ENCODE measurements at places on chromosomes 2 and 18.

GRCh38 chr2:233012301-233012971, 620 bp downstream of the NGEF start:
- no peak for DNase-seq

GRCh38 chr2:66517772-66518171, 82.8 kb downstream of the MEIS1 start:
- DNase-seq = no peak

DNA sequence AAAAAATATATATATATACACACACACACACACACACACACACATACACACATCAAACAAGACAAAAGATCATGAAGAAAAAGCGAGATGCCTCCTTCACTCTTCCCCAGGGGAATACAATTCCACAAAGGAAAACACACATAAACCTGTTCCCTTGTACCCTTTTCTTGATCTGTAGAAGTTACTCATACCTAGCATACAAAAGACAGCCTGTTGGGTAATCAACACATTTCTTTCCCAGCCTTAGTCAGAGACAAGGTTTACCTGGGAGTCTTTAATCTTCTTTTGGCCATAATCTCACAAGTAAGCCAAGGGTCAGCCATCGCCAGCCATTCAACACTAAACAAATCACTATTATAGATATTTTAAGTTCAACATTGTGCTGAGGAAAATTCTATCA, 407.0 kb downstream of the SUCLG1 start:
- DNase-seq = no peak

DNA sequence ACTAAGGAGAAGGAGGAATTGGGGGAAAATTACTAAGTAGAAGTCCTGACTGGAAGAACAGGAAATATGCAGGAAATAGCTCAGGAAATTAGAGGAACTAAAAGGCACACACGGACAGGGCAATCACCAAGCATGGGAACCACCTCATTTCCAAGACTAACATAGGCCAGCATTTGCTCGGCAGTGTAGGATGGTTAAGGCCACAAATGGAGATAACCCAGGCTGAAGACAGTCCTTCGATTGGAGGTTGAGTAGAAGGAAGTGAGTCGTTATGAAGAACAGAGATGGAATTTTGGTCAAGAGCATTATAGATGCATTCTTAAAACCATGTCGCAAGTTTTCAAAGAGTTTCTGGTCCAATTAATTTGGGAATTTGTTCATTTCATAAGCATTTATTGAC, 401.4 kb downstream of the ALK start:
- no peak for DNase-seq

GRCh38 chr18:59823596-59824195, 76.1 kb upstream of the PMAIP1 start:
- DNase-seq = peak; percentile 50

DNA sequence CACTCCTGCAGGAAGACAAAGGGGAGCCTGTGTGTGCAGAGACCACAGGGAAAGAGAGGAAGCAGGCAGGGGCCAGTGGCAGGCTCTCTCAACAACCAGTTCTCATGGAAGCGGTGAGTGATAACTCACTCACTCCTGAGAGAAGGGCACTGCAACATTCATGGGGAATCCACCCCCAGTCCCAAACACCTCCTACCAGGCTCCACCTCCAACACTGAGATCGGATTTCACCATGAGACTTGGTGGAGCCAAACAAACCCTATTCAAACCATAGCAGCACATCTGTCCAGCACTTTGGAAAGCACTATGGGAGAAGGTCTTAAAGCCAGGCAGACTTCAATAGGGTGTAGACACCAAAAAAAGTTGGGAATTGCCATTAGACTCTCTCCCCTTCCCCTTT, 345.7 kb upstream of the SPRED2 start:
- no peak for DNase-seq

DNA sequence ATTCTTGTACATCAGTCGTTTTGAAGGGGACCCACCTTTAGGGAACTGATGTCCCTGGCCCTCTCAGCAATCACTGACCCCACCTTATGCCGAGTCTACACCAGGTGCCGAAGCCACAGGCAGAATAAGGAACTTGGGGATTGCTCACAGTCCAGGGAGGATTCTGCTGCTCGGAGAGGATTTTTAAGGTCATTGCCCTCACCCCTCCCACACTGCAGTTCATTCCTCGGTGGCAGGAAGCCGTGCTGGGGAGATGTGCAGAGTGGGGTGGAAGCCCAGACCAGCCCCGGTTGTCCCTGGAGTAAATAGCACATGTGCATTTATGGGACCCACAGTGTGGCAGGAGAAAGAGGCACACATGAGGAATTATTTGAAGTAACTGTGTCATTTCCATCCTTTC, 50.4 kb downstream of the PLB1 start:
- no peak for DNase-seq

GRCh38 chr18:61815885-61816470, 76.8 kb downstream of the RNF152 start:
- DNase-seq = no peak

DNA sequence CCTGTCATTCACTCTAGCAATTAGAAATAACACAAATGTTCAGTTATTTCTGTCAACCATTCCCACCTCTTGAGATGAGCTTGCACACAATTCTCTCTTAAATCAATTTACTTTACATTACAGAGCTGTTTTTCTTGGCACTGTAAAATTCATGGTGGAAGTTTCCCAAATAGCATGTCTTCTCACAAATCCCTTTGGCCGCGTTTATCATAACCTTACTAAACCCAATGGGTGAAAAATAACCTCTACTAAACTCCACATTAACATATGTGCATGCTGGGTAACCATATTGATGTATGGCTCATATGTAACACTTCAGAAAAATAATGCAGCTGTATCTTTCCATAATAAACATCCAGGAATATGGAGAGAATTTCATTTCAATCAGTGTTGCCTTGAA, 75.5 kb upstream of the SULT1C3 start:
- DNase-seq = no peak

DNA sequence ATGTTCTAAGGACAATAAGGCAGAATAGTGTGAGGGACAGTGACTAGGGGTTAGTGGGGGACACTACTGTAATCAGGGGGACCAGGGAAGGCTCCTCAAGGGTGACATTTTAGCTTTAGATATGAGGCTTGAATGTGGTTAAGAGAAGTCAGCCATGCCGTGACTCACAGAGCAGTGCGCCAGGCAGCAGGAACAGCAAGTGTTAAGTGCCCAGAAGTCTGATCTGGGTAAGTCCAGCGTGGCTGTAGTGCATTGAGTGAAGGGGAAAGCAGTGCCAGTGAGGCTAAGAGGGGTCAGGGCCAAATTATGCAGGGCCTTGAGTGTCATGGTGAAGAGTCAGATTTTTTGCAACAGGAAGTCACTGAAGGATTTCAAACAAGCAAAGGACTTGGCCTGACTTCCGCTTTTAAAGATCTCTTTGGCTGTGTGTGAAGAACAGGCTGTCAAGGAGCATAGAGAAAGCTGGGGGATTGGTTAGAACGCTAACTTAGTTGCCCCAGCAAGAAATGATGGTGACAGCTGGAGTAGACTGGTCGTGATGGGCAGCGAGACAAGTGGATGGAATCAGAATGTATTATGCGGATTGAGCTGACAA, 151.5 kb downstream of the MSH2 start:
- DNase-seq = no peak

- peak; percentile 33 for DNase-seq
These were observed 65.7 kb downstream of the SPRED2 start for GRCh38 chr2:65366595-65367125.

DNA sequence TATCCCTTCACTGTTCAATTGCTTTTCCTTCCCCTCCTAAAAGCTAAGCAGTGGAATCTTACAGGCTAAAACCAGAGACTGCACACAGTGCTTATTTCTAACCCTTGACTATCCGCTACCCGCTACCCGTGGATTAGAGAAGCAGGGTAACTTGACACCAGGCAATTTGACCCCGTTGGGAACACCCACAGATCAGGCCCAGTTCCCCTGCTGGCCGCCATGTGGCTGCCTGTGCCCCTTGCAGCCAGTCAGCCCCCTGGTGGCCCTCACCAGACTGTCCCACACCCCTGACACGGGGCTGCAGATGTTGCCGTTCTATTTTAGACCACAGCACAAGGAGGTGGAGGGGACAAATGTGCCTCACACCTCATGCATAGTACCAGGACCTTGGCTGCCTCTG, 74.8 kb downstream of the TXNL1 start:
- DNase-seq = no peak

DNA sequence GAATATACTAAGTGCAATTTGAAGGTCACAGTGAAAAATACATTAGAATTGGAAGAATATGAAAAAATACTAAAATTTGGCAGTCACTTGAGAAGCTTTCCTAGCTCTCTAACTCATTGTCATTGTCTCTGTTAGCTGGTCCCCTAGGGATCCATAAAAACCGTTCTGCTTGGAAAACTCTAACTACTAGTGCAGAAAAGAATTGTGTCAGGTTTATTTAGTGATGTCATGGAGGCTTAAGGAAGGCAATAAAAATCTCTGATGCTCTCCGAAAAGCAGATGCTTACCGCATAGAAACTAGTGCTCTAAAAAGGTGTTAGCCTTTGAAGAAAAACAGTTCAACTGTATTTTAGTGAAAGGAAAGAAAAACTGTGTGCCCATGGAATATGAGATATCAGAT, 150.1 kb upstream of the DLGAP1 start:
- no peak for DNase-seq

DNA sequence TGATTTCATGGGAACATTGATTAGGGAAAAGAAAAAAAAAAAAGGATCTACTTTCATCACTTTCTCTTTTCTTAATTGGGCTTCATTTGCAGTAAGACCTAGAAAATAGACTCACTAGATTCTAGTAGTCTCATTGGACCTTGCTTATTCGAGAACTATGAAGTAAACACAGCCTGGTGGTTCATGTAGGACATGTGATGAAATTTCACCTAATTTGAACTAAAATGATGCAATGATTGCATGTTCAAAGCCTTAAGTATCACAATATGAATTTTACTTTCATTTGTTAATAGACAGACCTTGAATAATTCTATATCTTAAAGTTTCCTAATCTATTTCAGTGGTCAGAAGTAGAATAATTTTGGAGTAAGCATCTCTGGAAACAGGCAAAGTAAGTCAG, 688.9 kb upstream of the NRXN1 start:
- no peak for DNase-seq

DNA sequence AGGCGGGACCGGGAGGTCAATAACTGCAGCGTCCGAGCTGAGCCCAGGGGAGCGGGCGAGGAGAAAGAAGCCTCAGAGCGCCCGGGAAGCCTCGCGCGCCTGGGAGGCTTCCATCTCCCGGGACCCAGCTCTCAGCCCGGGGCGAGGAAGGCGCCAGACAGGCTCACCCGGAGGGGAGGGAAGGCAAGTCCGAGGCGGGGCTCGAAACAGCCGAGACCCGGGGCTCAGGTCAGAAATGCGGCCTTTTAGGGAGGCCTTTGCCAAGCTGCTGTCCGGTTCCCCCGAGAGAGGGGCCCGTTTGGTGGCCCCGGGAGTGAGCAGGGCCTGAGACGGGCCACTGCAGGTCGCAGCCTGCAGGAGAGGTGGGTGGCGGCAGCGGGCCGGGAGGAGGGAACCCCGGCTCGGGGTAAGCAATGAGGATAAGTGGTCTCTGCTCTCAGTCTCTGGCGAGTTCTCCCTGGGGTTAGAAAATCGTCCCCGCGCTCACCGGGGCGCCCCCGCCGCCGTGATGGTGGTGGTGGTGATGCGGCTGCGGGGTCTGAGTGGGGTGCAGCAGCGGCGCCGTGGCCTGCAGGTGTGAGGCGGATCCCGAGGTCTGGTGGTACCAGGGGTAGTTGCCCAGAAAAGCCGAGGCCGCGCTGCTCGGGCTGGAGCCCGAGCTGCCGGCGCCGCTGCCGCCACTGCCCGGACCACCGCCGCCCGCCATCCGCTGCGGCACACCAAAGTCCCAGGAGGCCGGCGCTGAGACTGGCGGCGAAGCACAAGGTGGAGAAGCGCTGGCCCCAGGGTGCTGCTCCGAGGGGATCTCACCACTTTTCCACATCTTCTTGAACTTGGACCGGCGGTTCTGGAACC, 2.4 kb downstream of the DLX2 start:
- no peak for DNase-seq

- DNase-seq = no peak
These were observed 151.1 kb downstream of the MBP start for GRCh38 chr18:76981396-76981968.

- no peak for DNase-seq
These were observed 25.2 kb downstream of the FAM228A start for GRCh38 chr2:24199968-24200590.

GRCh38 chr2:38586931-38587330, 15.8 kb downstream of the HNRNPLL start:
- no peak for DNase-seq

DNA sequence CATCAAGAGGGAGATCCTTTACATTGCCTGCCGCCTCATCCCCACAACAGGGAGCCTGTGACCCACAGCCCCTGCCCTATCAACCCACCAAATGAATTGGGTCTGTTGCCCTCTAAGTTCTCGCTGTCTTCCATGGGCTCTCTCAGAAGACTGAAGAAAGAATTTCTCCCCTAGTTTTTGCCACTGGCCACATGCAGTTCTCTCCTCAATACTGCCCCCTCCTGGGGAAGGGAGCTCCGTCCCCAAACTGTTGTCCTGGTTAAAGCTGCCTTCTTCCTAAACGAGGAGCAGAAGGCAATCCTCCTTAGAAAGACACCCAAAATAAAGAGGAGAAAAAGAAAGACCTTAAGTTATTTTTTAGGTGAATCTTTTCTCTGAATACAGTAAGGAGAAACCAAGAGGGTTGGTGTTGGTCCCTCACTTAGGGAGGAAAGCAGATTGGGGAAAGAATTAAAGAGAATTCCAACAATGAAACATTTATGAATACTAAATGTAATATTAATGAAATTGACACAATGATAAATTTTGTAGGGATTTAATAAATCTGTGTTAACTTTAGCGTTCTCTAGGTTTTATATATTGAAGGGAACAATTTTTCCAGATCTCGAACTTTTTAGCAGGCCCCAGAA, 31.1 kb upstream of the SATB2 start:
- no peak for DNase-seq

DNA sequence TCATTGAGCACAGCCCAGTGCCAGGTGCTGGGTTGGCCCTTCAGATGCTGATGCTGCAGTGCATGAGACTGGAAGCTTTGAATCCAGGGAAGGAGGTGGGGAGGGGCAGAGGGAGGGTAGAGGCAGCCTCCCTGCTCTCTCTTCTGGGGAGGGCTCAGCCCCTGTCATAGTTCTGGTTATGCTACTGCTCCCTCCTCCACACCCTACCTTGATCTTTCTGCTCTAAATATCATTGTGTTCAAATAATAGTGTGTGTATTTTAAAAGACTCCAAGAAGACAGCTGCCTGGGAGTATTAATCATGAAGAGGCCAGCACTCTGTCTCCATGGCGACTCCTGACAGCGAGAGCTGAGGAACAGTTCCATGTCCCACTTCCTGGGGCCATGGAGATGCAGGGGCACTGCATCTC, 3.8 kb upstream of the EGR4 start:
- no peak for DNase-seq

DNA sequence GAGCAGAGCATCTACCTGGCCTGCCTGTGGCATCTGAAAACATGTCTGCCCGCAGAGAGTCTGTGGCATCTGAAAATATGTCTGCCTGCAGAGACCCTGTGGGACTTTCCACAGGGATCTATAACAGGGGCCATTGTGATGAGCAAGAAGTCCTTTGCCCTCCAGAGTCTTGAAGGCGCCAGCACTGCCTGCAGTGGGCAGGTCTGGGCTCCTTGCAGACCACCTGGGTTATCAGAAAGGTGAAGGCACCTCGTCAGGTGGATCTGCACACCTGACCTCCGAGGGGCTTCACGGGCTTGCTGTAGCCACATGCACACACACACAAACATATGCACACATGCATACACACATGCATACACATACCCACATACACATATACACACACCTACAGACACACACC, 189.5 kb upstream of the HDAC4 start:
- no peak for DNase-seq

GRCh38 chr2:174572556-174572955, 25.0 kb downstream of the WIPF1 start:
- no peak for DNase-seq

GRCh38 chr18:12640881-12641200, 17.1 kb downstream of the SPIRE1 start:
- no peak for DNase-seq

Measured in stimulated activated CD4-positive, alpha-beta T cell treated with anti-CD3 and anti-CD28 coated beads, Interleukin-12 subunit alpha, Interleukin-12 subunit beta, amount 100 ng/mL, for 48 hours (primary cell).